ENCODE measurements at places on chromosomes 7 and 10.
A peak's percentile ranks its signal among the peaks of the same experiment; 100 is the strongest.

- DNase-seq, result no peak
Observed at GRCh38 chr7:46855851-46856250, 726.1 kb downstream of the TNS3 start.

DNA sequence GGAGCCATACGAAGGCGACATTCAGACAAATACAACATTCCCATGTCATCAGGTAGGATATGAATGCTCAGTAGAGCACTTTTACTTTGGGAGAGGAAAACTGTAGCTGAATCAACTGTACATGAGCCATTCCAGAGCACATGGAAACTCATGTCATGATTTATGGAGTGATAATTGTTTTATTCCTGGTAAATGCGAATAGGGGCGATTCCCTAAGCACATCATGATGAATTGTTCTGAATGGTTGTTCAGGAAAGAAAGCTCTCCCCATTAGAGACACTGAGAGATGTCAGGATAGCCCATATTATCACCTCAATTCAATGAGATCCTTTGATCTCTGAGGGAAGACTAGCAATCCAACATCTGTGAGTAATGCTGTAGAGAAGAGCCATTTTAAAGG lies 243.6 kb downstream of the FOXP2 start:
- DNase-seq, result no peak

- no peak for DNase-seq
Observed at GRCh38 chr7:99622596-99622995, 5.8 kb downstream of the ZSCAN25 start.

DNA sequence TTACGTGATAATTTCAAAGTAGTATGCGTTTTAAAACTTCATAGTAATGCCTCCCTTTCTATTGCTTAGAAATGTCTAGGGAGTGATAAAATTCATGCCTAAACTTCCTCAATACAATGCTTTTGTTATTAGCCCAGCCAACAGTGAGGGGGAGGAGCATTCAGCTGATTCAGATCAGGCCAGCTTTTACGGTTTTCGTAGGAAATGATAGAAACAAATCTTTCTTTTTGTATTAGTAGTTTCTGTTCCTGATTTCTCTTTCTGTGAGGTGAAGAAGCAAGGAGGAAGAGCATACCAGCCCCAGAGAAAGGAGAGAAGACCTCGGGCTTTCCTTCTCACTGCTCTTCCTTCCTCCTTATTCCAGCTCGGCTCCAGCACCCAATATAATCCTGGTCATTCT lies 35.2 kb upstream of the ITPRID1 start:
- peak; percentile 18 for DNase-seq

DNA sequence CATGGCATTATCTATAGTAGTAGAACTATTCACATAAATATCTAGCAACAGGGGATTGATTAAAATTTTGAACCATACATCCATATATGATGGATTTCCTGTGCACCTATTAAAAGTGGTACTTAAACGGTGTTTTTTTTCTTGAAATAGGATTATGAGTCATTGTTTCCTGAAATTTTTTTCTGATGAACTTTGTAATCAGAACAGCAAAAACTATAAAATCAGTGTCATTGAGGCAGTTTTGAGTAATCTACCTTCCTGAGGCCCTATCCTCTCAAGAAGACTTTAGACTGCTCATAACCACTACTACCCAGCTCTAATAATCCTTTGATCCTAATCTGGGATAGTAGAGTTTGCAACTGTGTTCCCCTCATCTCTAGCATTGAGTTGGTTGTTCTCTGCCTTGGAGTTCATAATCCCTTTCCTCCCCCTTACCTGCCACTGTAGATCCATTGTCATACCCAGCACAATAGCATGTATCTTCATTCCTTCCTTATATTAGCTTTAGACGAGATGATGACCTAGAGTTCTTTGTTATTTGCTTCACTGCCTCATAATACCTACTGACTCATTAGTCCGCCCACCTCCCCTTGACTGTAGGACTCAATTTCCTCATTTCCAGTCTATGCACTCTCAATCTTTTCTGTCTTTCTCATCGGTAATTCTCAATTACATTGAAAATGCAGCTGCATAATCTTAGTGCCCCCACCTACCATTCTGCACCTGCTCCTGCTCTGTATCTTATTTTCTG lies 133.4 kb downstream of the LRRC4 start:
- peak; percentile 81 for DNase-seq

- no peak for DNase-seq
Observed at GRCh38 chr7:72781161-72781560, 46.8 kb downstream of the TYW1B start.

- DNase-seq, result no peak
Observed at GRCh38 chr10:839550-840205, 91.8 kb downstream of the LARP4B start.

DNA sequence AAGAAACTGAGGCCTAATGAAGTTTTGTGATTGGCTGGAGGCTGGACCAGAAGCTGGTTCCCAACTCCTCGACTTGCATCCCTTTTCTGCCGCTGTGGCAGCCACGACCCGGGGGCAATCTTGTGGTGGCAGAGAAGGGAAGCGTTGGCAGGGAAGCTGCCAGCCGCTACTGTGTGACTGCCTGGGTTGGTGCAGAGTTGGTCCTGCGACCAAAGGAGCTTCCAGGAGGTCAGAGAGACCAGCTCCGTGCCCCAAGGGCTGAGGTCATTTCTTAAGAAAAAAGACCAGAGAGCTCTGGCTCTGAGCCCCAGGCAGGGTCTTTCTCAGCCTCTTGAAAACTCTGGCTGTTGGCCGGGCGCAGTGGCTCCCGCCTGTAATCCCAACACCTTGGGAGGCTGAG lies 47.2 kb downstream of the PRF1 start:
- no peak for DNase-seq

DNA sequence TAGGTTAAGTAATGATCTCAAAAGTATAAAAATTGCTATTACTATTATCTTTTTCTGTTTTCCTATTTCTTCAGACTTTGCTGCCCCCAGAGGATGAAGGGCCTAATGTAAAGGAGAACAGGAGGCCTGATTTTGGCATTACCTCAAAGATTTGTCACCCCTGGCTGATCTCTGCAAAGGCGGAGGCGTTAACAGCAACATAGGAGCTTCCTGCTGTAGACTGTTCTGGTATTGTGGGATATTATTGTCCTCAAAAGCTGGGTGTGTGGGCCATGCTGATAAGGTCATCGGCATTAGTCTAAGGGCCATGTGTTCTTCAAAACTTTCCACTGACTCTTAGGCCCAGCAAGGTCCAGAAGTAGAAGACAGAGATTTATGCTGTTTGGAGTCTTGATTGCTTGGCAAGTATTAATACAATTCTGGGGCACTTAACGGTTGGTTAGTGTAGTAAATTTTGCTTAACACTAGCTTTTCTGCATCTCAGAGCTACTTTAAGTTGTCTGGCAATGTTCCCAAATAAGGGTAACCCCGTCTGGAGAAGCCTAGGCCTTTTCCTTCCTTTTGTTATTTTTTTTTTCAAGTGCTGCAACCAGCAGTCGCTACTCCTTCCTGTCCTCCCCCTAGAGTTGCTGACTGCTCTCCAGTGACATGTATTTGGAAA lies 14.0 kb upstream of the ENTPD1 start:
- DNase-seq, result peak; percentile 92

DNA sequence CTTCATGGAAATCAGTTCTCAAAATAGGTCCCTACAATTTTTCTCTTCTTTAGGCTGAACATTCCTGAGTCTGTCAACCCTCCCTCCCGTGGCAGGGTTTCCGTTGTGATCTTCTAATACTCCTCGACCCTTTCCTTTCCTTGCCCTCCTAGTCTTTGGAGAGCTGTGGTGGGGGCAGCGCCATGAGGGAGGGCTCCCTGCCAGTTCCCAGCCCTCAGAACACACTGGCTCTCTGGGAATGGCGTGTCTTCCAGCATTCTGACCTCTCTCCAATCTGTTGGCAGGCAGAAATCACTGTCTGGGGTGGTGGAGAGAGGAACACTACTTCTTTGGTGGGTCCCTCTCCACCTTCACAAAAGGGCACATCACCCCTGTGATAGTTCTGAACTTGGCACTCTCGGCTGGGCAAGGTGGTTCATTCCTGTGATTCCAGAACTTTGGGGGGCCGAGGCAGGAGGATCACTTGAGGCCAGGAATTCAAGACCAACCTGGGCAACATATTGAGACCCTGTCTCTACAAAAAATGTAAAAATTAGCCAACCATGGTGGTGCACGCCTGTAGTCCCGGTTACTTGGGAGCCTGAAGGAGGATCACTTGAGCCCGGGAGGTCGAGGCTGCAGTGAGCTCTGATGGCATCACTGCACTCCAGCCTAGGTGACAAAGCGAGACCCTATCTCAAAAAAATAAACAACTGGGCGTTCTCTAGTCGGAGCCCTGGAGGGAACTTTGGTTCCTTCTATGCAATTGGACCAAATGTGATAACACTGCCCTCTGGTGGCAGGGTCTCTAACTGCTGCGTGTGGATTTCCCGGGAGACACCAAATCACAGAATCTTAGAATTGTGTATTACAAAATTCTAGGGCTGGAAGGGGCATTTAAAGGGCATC lies 13.1 kb upstream of the ARPC1A start:
- DNase-seq, result peak; percentile 82

GRCh38 chr7:7816816-7817536 lies 98.6 kb upstream of the RPA3 start:
- no peak for DNase-seq

- DNase-seq, result no peak
Observed at GRCh38 chr10:52574697-52575096, 197.9 kb downstream of the MBL2 start.

- no peak for DNase-seq
Observed at GRCh38 chr10:59560161-59560560, 149.5 kb downstream of the SLC16A9 start.

DNA sequence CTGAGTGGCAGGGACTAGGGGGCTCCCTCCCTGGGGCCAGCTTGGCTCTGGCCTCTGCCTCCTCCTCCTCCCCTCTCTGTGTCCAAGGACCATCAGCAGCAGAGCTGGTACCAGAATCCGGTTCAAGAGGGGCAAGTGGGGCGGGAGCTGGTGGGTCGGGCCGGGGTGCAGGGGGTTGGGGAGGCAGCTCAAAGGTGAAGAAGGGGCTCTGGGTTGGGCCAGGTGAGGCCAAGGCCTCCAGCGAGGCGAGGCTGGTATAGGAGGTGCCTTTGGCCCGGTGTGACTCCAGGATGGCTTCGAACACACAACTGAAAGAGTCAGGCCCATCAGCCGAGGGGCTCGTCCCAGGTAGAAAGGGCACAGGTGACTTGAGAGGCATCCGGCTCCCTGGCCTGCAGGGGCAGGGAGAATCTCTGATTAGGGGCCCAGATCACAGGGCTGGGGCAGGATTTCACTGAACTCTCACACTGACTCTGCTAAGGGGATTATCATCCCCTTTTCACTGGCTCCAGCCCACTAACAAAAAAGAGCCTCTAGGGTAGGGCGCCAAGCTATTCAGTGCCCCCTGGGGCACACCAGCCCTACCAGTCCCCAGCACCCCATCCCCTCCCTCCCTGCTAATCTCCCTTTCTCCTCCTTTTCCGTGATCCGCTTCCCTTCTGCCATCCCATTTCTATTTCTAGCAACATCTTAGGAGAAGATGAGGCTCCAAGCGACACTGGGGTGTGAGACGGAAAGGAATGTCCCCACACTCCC lies 4.6 kb downstream of the PSD start:
- no peak for DNase-seq

DNA sequence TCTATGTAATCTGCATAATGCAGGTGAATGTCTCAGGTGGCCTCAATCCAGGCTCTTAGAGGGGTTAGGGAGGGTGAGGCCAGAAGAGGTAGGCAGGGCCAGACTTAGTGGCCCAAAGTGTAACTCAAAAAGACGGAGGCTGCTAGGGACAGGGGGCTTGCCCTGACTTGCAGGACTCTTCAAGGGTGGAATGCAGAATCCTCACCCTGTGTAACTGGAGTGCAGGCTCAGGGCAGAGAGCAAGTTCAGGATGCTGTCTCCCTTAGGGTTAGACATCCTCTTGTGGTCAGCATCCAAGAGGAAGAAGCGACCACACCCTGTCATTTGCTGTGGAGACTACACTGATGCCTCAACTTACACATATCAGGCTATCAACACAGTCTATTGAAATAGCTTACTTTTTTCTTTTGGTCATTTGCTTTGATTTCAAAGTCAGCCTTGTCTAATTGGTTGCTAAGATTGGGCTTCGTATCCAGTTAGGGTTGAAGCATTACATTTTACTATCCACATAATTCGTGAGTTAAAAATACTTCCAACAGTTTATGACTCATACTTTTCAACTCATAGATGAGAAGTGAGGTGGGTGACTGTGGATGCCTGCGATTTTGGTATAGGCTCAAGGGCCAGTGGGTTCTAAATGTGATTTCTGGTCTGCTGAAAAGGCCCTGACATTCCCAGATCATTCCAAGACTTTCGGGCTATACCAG lies 563.6 kb downstream of the SUGCT start:
- no peak for DNase-seq

DNA sequence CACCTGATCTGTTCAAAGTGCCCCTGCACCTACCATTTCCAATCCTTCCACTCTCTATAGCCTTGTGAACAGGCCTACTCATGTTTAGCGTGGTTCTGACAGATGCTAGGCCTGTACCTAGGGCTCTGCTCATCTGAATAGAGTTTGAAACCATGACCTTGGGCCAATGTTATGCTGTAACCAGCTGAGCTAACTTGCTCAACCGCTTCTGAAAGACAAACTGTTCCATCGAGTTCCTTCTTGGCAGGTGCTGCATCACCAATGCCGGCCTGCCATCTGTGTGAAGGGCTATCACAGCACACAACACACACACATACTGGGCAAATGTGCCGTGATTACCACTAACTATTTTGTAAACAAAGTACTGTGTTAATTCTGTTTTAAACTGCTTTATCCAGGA lies 419.0 kb upstream of the GALNT17 start:
- no peak for DNase-seq

- peak; percentile 78 for DNase-seq
Observed at GRCh38 chr7:154953006-154953684, 49.8 kb downstream of the PAXIP1 start.

DNA sequence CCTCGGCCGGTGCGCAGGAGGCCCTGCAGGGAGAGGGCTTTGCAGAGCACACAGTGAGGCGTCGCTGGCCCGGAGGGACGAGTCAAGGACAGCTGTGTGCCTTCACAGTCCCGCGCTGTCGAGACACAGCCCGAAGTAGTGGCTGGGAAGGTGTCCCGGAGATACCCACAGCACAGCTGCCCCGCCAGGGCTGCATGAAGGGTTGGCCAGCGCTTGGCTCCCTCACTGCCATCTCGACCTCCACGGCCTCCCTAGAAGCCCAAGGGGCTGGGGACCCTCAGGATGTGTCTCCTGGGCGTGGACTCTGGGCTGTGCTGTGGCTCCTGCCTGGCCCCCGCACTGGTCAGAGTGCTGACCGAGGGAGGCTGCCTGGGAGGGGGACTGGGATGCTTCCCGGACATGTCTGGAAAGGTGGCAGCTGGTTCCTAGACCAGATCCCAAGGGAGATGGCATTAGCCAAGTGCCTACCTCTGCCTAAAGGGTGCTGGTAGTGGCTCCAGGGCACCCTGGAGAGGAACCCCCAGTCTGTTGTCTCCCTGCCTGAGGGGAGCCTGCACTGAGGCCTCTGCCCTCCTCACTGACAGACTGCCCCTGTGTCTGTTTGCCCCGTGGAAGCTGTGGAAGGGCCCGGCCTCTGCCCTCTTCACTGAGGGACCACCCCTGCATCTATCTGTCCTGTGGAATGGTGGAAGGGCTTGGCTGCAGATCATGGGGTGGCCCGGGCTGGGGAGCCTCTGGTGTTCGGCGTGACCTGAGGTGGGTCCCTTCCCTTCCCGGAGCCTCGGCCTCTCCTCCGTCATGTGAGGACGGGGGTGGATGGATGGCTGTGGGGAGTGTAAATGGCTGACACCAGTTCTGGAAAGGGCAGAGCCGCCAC lies 5.8 kb downstream of the ELFN1 start:
- no peak for DNase-seq
